ENCODE measurements at places on chromosomes 16 and 17.
A peak's percentile ranks its signal among the peaks of the same experiment; 100 is the strongest.

GRCh38 chr17:39653662-39654331, 11.4 kb upstream of the TCAP start:
- no peak for DNase-seq

- DNase-seq: peak; percentile 25
These were observed 6.7 kb upstream of the SLC25A39 start for GRCh38 chr17:44331249-44331760.

DNA sequence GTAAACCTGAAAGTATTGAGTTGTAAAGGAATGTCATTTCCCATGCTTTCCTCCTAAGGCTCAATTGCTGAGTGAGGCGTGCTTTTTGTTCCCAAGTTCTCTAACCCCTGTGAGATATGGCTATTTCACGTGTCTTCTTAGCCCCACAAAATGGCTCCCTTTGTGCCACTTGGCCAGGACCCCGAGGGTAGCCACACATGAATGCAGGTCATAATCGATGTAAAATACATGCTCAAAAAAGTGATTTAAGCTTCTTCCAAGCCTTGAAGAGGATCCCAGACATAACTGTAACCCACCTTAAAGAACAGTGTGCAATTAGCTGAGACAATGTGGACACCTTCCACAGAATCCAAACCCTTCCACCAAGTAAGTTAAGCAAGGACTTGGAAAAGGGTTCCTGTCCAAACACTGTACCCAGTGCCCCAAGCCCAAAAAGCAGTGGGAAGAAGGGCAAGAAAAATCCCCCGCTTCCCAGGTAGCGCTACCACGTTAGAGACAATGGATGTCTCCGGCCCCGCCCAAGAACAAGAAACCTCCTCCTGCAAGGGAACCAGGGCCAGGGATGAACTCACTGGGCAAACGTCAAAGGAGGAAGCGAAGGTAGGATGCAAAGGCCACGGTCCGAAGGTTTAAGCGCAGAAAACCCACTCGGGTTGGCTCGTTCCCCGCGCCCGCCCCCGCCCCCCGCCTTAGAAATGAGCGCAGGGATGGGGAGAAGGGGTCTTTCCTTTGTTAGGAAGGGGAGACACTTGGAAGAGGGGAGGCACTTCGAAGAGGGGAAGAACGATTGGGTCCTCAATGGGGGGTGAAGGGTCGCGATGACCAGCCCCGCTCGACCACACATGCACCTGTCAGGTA, 1.2 kb downstream of the JPT1 start:
- DNase-seq: no peak

DNA sequence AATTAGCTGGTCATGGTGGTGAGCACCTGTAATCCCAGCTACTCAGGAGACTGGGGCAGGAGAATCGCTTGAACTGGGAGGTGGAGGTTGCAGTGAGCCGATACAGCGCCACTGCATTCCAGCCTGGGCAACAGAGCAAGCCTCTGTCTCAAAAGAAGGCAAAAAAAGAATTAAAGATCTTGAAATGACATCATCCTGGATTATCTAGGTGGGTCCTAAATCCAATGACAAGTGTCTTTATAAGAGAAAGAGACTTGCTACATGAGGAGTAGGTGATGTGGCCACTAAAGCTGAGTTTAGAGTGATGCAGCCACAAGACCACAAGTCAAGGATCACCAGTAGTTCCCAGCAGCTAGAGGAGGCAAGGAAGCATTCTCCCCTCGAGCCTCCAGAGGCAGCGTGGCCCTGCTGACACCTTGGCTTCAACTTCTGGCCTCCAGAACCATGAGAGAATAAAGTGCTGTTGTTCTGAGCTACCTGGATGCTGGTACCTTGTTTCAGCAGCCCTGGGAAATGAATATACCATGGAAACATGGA, 15.8 kb downstream of the CIITA start:
- no peak for DNase-seq

GRCh38 chr16:81543571-81543970, 99.0 kb downstream of the CMIP start:
- no peak for DNase-seq

DNA sequence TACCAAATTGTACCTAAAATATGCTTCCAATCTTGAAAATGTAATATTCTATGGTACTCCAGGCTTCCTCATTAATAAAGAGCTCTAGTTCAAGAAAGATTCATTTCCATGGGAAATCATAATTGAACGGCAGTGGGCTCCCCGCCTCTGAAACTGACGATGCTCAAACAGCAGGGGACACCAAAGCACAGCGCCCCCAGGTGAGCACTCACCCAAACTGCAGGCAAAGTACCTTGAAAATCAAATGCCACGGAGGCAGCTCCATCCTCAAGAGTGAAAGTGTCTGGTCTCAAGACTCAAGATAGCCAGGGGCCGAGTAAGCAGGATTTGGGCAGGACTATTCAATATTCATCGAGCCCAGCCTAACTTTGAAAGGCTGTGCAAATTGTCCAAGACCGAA, 217.4 kb upstream of the TNRC6C start:
- DNase-seq: no peak

DNA sequence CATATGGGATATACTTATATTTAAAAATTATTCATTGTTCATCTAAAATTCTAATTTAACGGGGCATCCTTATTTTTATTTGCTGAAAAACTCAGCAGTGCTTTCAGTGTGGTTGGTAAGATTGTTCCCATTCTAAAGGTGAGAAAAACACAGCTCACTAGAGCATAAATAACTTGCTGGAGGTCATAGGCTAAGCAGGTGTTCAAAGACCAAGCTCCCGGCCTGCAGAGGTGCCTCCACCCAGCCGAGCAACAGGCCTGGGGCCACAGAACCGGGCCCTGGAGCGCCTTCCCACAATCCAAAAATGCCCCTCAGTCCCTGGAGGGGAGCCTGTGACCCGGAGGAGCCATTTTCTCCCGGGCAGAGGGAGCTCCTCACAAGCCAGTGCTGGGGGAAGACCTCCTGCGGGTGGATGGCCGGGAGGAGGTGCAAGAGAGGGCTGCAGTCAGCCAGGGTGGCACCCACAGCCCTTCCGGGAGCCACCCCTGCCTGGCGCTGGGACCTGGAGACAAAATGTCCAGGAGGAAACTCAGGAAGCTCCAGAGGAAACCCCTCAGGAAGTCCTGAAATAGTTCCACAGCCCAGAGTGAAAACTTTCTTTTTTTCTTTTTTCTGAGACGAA, 14.7 kb downstream of the ABR start:
- no peak for DNase-seq

DNA sequence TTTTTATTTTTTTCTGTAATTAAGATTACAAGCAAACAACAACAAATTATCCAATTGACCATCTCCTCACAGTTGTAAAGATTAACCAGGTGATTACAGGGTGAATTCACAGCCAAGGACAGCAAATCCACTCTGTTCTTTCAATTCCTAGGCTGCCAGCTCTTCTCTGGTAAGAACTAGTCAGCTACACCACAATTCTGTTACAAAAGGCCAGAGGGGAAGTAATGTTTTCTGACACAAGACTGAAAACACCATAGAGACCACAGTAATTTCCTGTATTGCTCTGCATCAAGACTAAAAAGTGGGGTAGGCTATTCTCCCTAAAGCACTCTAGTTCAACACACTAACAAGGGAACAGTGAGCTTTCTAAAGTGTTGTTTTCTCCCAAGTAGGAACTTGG, 10.6 kb downstream of the CA10 start:
- no peak for DNase-seq

DNA sequence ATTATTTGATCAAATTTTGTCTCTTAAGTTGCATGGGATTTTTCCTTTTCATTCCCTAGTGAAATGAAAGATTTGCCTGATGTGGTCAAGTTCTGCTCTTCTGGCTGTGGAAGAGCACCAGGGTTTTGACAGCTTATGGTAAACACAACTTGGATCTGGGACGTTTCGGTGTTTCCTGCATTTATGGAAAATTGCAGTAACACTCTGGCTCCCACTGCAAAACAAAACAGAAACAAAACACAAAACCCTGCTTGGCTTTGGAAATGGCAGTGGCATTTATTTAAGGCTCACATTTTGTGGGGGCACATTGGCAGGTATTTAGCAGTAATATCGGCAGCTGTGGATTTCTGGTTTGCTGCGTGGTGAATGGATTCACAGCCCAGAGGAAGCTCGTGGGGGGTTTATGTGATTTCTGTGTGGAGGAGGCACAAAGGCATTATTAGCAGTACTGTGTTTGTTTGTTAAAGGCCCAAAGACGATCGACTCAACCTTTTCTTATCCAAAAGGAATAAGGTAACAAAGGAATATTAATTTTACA, 377.8 kb downstream of the SNX29 start:
- no peak for DNase-seq

GRCh38 chr16:80058214-80058613, 457.7 kb upstream of the MAF start:
- DNase-seq: no peak

DNA sequence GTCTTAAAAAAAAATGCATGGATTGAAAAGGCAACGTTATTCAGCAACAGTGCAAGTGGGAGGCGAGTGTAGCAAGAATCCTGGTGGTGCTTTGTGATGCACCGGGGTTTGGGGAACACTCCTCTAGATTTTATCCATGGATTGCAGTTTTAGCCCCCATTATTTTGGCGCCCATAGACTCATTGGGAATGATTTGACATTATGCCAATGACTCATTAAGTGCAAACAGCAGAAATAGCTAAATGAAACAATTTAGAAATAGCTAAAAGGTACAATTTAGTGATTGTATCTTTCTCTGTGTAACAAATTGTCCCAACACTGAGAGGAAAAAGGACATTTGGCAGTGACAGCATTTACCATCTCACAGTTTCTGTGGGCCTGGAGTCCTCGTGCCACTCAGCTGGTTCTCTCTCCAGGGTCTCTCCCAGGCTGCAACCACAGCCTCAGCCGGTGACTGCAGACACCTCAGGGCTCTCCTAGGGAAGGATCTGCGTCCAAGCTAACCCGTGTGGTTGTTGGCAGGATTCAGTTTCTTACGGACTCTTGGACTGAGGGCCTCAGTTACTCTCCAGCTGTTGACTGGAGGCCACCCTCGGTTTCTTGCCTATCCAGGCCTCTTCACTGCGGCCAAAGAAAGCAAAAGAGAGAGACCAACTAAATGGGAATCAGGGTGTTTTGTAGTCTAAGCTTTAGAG, 398.7 kb downstream of the SNX29 start:
- DNase-seq: no peak

- DNase-seq: peak; percentile 66
These were observed 727 bp downstream of the CORO7 start for GRCh38 chr16:4415538-4416199.

DNA sequence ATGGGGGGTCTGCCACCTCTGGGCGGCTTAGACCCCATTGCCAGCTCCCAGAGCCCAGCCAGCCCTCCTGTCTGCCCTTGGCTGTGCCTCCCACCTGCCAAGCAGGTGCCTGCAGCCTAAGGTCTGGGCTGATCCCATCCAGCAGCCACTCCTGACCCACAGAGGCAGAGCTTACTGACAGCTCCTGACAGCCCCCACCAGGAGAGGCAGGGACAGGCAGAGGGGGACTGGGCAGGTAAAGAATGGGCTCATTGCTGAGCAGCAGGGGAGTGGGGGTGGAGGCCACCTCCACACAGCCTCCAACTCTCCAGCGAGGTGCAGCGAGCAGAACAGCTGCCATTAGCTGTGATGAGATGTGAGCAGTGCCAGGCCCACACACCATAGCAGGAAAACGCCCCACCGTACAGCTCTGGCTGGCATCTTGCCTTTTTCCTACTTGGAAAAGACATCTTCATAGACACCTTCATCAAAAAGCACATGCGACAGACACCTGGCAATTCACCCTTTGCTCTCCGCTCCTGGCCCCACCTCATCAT, 164.4 kb downstream of the C16orf78 start:
- DNase-seq: no peak

DNA sequence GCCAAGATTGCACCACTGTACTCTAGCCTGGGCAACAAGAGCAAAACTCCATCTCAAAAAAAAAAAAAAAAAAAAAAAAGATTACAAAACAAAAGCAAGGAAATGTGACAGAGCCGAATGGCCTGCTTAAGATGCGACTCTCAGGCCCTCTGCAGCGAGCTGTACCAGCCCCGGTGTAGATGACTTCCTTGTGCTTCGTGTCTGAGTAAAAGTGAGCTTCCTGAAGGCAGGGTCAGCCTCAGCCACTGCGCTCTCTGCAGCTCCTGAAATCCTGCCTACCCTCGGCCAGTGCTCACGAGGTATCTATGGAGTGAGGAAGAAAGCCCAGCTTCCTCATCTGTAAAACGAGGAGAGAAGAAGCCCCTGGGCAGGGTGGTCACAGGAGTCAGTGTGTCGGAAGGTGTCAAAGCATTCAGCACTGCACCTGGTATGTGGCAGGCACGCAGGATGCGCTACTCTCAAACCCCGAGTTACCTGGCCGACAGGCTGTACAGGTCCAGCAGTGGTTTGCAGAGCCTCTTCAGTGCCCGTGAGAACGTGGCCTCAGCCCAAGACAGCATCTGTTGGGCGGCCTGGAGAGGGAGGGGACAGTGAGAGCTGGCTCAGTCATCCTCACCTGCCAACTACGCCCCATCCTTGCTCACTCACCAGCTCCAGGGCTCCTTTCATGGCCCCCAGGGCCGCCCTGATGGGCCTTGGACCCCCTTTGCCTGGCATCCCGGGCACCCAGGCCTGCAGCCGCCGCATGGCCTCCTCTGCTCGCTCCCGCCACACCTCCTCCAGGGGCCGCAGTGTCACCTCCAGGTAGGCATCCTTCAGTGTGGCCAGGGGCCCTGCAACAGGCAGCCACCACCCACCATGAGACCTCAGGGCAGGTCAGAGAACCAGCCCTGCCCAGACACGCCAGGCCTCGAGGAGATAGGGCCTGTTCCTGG, 44.6 kb downstream of the RMI2 start:
- DNase-seq: no peak

DNA sequence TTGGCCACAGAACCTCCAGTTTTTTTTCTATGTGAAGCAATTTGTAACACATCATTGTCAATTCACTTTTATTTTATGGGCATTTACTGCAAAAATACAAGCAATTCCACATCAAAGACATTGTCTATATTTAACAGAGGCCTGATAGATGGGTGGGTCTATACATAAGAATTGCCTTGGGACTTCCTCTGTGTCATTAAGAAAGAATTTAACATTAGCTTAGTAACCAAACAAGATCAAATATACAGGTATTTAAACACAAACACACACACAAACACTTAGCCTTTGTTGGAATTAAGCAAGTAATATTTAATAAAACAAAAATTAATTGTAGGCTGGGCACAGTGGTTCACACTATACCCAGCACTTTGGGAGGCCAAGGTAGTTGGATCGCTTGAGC, 4.3 kb upstream of the PITPNC1 start:
- no peak for DNase-seq

GRCh38 chr17:49445591-49445990, 30.9 kb upstream of the PHB1 start:
- no peak for DNase-seq

GRCh38 chr17:75757086-75757681, 7.8 kb downstream of the GALK1 start:
- no peak for DNase-seq

DNA sequence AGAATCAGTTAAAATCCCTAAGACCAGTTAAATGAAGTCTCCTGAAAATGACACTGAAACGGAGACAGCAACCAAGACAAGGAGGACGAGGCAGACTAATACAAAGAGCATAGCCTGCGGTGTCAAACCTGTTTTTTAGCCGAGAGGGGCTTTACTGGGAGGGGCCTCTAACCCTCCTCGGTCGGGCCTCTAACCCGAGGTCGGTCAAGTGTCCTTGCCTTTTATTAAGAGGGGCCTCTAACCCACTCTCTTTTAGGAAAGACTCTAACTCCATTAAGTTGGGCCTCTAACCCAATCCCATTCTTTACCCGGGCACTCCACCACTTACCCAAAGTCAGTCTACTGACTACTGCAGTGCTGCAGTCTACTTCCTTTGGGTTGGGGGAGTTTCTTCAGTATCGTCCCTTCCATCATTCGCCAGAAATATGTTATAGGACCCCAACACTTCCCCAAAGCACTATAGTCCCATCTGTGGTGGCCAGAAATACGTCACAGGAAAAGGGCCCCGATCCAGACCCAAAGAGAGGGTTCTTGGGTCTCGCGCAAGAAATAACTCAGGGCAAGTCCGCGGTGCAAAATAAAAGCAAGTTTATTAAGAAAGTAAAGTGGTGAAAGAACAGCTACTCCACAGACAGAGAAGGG, 39.2 kb upstream of the ARL4D start:
- DNase-seq: no peak

All from hypothalamus (tissue), 51 donors.